Stimulated activated CD8-positive, alpha-beta memory T cell treated with anti-CD3 and anti-CD28 coated beads, Interleukin-4, amount 100 ng/mL, for 4 hours (primary cell): ENCODE measurements at places on chromosomes 5 and 9.

DNA sequence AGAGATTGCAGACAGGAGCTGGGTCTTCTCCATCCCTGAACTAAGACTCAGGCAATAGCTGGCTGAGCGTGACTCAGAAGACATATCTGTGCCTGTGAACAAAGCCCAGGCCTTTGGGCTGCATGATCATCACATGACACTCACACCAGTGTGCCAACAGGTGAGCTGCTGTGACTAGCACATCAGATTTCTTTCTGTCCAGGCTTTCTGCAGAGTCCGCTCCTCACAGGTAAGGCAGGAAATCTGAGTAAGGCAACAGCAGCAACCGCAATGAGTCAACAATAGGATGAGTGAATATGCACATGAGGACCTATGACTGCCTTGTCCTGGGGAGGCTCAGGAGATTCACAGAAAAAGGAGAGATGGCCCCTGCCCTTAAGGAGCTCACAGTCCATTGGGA is 293.6 kb downstream of the ACTL7B start:
- no peak for DNase-seq

GRCh38 chr5:95966005-95966404 is 4.4 kb upstream of the ELL2 start:
- no peak for DNase-seq

GRCh38 chr9:76433836-76434235 is 25.1 kb upstream of the GCNT1 start:
- DNase-seq: no peak

- DNase-seq: no peak
These were observed 98.2 kb downstream of the DPYSL3 start for GRCh38 chr5:147411359-147412319.

- no peak for DNase-seq
These were observed 73.3 kb upstream of the PHF24 start for GRCh38 chr9:34884747-34885189.
